Activated CD4-positive, alpha-beta T cell treated with anti-CD3 and anti-CD28 coated beads, Interleukin-2, amount 10 ng/mL, durations not matched to agents 7 days and 5 days (primary cell): ENCODE measurements at places on chromosomes 11 and 22.

- no peaks in the 10 kb centered on the region for H3K27me3 ChIP-seq
- DNase-seq = peak; percentile 71
- peaks cover 3% of the 10 kb centered on the region for H3K36me3 ChIP-seq
- peak overlapping the region; percentile 67 for H3K4me3 ChIP-seq
- H3K27ac ChIP-seq = peak overlapping the region; percentile 92
Measured at GRCh38 chr22:49935561-49935960, 17.1 kb downstream of the CRELD2 start.

GRCh38 chr11:109641549-109641948 lies 219.6 kb downstream of the C11orf87 start:
- no peak for DNase-seq
- H3K36me3 ChIP-seq = no peaks in the 10 kb centered on the region
- H3K27ac ChIP-seq = no peak overlapping the region

GRCh38 chr11:122509091-122509490 lies 146.4 kb upstream of the UBASH3B start:
- no peaks in the 10 kb centered on the region for H3K4me1 ChIP-seq
- H3K4me3 ChIP-seq = no peak overlapping the region
- no peaks in the 10 kb centered on the region for H3K36me3 ChIP-seq
- peaks cover 14% of the 10 kb centered on the region for H3K27me3 ChIP-seq
- H3K27ac ChIP-seq = no peak overlapping the region
- DNase-seq = no peak

DNA sequence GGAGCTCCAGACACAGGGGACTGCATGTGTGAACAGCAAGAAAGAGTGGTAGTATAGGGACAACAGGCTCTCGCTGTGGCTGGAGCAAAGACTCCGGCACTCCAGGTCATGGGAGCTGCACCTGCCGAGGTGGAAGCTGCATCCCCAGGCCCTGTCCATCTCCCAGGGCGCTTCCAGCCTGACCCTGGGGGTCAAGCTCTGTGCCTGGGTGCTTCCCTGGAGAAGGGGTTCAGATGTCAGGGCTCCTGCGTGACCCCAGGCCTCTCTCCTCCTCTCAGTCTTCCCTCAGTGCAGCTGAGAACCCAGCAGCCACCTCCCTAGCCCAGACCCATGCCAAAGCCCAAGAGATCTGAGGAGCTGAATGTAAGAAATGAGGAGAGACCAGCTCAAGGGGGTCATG lies 3.4 kb downstream of the TMPRSS4 start:
- no peaks in the 10 kb centered on the region for H3K27me3 ChIP-seq
- no peak overlapping the region for H3K27ac ChIP-seq
- DNase-seq = no peak
- H3K36me3 ChIP-seq = no peaks in the 10 kb centered on the region
- H3K4me1 ChIP-seq = no peaks in the 10 kb centered on the region

DNA sequence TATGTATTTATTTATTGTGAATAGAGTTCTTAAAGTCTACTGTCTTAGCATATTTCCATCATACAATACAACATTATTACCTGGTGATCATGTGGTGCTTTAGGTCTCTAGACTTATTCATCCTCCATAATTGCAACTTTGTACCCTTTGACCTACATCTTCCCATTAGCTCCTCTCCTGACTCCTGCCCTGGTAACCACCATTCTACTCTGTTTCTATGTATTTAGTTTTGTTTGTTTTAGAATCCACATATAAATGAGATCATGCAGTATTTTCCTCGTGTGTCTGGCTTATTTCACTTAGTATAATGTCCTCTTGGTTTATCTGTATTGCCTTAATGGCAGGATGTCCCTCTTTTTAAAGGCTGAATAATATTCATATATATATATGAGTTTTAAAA lies 22.7 kb downstream of the NCAM1 start:
- no peak overlapping the region for H3K27ac ChIP-seq
- H3K4me3 ChIP-seq = no peak overlapping the region
- no peaks in the 10 kb centered on the region for H3K4me1 ChIP-seq
- no peaks in the 10 kb centered on the region for H3K36me3 ChIP-seq

DNA sequence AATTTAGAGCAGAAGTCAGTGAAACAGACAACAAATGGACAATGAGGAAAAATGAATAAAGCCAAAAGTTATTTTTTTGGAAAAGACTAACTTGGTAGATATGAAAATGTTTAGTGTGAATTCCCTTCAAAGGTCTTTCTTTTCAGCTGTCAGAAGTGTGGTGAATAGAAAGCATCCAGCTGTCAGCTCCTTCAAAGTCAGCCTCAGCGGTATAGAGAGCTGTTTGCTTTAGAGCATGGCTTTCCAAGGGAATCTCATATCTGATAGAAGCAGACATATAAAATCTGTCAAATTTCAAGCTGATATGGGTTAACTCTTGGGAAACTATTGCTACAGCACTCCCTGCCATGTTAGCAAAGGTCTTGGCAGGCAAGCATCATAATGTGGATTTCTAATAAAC lies 309.3 kb downstream of the CASP12 start:
- H3K4me1 ChIP-seq = peaks cover 3% of the 10 kb centered on the region
- peaks cover 2% of the 10 kb centered on the region for H3K36me3 ChIP-seq
- no peak overlapping the region for H3K4me3 ChIP-seq
- DNase-seq = no peak
- peaks cover 9% of the 10 kb centered on the region for H3K27me3 ChIP-seq
- no peak overlapping the region for H3K27ac ChIP-seq

GRCh38 chr11:120563703-120564572 lies 52.4 kb downstream of the GRIK4 start:
- no peak overlapping the region for H3K27ac ChIP-seq
- H3K36me3 ChIP-seq = no peaks in the 10 kb centered on the region
- DNase-seq = no peak
- H3K4me3 ChIP-seq = no peak overlapping the region
- H3K4me1 ChIP-seq = no peaks in the 10 kb centered on the region

- peaks cover 7% of the 10 kb centered on the region for H3K27me3 ChIP-seq
- no peak overlapping the region for H3K27ac ChIP-seq
- H3K4me3 ChIP-seq = peak overlapping the region; percentile 29
- H3K4me1 ChIP-seq = peaks cover 6% of the 10 kb centered on the region
- peak; percentile 57 for DNase-seq
Measured at GRCh38 chr11:83292709-83293456, 6.7 kb upstream of the CCDC90B start.

DNA sequence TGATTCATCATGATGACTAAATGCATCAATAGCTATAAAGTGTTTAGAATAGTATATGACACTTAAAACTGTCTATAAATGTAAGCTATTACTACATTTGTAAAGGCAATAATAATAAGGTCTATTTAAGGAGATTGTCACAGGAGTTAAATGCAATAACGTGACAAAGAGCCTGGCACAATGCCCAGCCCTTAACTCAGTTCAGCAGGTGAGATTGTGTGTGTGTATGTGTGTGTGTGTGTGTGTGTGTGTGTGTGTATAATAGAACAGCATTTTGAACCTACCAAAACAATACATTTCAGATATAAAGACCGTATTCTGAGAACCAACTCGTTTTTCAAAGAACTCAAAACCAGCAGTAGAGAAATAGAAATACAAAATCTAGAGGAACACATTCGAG lies 177.5 kb downstream of the MYO18B start:
- H3K4me3 ChIP-seq = no peak overlapping the region
- peaks cover 9% of the 10 kb centered on the region for H3K27me3 ChIP-seq
- H3K36me3 ChIP-seq = no peaks in the 10 kb centered on the region

- no peaks in the 10 kb centered on the region for H3K4me1 ChIP-seq
- H3K4me3 ChIP-seq = no peak overlapping the region
- no peaks in the 10 kb centered on the region for H3K36me3 ChIP-seq
- DNase-seq = no peak
- H3K27ac ChIP-seq = no peak overlapping the region
Measured at GRCh38 chr11:125426818-125427528, 69.1 kb downstream of the FEZ1 start.

- no peaks in the 10 kb centered on the region for H3K36me3 ChIP-seq
- H3K27ac ChIP-seq = no peak overlapping the region
- no peak for DNase-seq
- peaks cover 22% of the 10 kb centered on the region for H3K27me3 ChIP-seq
Measured at GRCh38 chr11:133081020-133081419, 451.3 kb downstream of the OPCML start.

DNA sequence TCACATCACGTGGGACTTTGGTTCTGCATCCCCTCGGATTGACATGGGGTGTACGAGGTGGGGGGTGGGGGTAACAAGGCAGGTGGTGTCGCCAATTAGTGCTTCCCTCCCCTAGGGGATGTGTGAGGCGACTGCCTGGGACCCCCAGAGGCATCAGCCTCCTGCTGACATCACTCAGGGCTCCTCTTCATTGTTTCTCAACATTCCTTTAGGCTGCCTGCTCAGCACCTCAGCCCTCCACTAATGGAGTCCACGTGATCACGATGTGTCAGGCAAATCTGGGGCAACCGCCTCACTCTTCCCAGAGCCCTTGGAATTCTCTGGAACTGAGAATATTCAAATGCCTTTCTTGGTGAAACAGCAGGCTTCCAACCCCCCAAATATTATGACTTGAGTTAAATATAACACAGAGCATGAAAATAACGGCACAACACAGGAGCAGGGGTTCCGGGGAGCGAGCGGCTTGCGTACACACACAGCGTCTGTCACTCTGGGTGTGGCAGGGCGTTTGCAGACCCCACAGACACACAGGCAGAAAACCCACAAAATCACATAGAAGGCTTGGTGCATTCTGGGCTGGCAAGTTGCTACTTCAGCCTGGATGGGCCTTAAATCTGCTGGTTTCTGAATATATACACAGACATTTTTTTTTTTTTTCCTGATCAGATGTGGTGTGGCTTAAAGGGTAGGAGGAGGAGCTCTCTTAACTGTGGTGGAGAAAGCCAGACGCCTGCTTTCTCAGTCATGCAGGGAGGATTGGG lies 170.1 kb upstream of the CADM1 start:
- no peak overlapping the region for H3K4me3 ChIP-seq
- H3K4me1 ChIP-seq = no peaks in the 10 kb centered on the region
- H3K27ac ChIP-seq = no peak overlapping the region
- H3K27me3 ChIP-seq = no peaks in the 10 kb centered on the region

DNA sequence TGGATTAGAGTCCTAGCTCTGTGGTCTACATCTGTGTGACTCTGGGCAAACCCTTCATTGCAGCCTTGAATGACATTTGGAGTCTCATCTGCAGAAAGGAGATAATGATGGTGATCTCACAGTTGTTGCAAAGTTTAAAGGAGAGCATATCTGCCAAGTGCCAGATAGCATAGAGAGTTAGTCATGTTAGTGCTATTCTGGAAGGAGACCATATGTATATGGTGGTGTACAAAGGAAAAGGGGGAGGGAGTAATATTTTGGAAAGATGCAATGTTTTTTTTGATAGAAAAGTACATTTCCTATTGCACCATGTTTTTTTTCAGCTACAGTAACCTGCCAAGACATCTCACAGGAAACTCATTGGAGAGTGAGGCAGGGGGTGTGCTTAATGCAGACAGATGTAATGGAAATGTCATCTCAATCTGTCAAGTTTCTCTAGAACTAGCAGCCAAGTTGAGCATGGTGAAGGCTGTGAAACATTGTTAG lies 92.1 kb upstream of the NARS2 start:
- no peak overlapping the region for H3K27ac ChIP-seq
- no peak for DNase-seq
- peaks cover 4% of the 10 kb centered on the region for H3K27me3 ChIP-seq
- H3K4me1 ChIP-seq = no peaks in the 10 kb centered on the region
- H3K36me3 ChIP-seq = no peaks in the 10 kb centered on the region

DNA sequence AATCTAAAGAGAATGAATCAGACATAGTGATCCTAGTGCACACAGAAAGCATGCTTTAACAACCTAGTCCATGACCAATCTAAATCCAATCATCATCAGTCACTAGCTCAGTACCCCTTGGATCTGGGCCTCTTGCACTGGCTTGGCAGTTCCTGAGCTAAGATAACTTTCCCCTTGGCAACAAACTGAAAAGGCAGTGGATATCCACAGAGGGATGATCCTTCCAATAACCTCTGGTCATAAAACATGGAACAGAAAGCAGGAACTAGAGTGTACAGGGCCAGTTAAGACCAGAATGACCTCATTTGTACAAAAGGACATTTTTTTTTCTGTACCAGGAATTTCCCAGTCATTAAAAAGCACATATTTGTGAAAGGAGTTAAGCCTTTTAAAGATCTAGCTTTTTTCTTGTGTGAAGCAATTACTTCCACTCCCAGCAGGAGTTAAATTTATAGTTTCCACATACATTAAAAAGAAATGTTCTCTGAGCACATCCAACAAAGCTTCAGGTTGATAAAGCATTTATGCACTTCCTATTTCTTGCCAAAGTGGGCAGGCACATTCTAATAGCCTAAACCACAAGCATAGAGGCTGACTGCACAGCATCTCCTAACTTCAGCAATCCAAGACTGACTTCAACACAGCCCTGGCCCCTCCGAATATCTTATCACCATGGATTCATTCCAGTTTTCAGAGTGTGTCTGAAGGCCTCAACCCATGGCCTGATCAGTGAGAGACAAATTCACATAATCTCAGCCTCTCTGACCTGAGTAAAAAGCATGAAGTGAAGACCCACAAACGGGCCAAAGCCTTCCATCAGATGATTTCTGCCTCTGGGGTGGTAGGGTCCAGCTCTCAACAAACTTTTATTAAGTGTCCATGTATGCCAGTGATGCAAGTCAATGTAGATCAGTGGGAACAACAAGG lies 29.9 kb downstream of the GUCY1A2 start:
- no peak for DNase-seq
- H3K27ac ChIP-seq = no peak overlapping the region
- H3K36me3 ChIP-seq = no peaks in the 10 kb centered on the region

DNA sequence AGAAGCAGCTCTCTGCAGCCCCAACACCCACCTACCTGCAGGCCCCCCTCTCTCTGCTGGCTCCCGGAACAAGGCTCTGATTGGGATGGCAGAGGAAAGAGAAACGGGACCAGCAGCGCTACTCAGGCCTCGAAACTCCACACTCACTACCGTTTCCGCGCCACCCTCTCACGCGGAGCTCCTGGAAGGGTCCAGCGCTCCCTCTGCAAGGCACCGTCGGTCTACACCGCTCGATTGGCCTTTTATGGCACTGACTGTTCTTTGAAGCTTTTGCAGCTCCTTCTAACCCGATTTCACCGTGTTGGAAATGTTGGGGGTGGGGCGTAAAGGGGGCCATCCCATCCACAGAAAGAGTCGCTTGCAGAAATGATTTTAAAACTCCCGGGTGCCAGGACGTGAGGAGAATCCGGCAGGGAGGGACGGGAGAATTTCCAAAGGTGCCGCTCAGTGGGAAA lies 323 bp upstream of the PANX1 start:
- peak overlapping the region; percentile 95 for H3K27ac ChIP-seq
- H3K4me1 ChIP-seq = peaks cover 21% of the 10 kb centered on the region
- H3K27me3 ChIP-seq = no peaks in the 10 kb centered on the region

GRCh38 chr11:23078289-23078971 lies 218.2 kb upstream of the CCDC179 start:
- no peaks in the 10 kb centered on the region for H3K4me1 ChIP-seq
- no peaks in the 10 kb centered on the region for H3K27me3 ChIP-seq
- no peak overlapping the region for H3K4me3 ChIP-seq
- DNase-seq = no peak
- no peak overlapping the region for H3K27ac ChIP-seq

DNA sequence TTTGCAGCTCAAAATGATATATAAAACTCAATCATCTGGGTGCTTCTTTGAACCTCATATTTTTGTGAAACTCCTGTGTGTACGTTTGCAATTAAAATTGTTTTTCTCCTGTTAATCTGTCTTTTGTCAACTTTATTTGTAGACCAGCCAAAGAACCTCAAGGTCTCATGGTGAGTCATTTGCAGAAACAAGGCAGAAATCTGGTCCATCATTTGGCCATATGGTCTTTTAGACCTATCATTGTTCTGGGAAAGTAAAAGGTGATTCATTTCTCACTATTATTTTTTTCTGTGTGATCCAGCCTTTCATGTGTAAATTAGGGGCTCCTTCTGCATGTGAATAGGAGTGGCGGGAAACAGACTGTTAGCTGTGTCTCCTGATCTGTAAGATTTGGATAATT lies 399.1 kb upstream of the DDI1 start:
- no peaks in the 10 kb centered on the region for H3K36me3 ChIP-seq
- no peak overlapping the region for H3K4me3 ChIP-seq
- DNase-seq = no peak
